ENCODE measurements at places on chromosomes 2 and 18.

GRCh38 chr2:209727077-209727476 is 44.6 kb upstream of the UNC80 start:
- no peak for DNase-seq

- no peak for DNase-seq
These were observed 22.0 kb downstream of the MARCHF4 start for GRCh38 chr2:216350214-216350791.

DNA sequence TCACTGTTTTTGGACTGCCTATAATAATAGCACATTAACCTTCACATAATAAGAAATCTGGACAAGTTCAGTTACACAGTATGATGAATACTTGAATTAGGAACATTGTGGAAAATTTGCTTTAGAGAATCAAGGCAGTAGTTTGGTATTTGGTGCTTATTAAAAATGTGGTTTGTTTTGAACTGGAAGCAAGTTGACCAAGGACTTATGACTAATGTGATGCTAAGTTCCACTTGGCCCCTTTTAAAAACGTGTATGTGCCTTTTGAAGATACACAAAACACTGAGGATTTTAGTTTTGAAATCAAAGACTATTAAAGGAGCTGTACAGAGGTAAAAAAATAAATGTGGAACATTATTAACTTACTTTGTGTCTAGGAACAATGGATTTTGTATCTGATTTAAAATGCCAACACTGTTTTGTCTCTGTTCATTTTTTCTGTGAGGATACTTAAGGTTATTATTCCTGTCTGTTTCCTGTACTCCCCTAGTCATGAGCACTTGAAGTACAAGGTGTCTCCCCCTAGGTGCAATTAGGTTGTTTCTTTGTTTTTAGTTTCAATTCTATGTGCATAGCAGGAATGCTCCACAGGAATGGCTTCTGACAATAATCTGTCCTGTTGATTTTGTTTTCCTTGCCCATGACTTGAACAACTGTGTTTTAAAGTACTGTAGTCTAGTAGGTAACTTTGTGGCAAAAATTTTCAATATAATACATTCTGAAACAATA is 49.6 kb upstream of the PTH2R start:
- no peak for DNase-seq

GRCh38 chr2:203623661-203624060 is 82.8 kb upstream of the CD28 start:
- no peak for DNase-seq

- DNase-seq, result no peak
These were observed 102.0 kb downstream of the TMEM18 start for GRCh38 chr2:575030-575726.

- no peak for DNase-seq
These were observed 20.5 kb downstream of the DAPL1 start for GRCh38 chr2:158815658-158816057.

- no peak for DNase-seq
These were observed 769.6 kb upstream of the CRIM1 start for GRCh38 chr2:35585972-35586371.

GRCh38 chr18:8623549-8624106 is 14.4 kb downstream of the RAB12 start:
- DNase-seq, result no peak

GRCh38 chr18:9824474-9824832 is 61.3 kb upstream of the TXNDC2 start:
- DNase-seq, result no peak

DNA sequence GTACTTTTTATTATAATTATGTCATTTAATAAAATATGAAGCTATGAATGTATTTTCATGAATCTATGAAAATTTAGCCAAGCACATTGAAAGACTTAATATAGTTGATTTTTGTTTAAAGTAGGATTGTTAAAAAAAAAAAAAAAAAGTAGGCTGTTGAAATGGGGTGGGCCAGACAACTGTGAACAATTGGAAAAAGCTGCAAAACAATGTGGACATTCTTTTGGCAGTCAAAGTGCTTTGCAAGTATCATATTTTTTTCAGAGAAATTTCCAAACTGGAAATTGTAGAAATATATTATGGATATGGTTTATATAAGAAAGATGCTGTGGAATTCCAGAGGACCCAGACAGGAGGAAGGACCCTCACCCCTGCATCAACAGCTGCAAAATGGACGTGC is 82.1 kb downstream of the ETAA1 start:
- DNase-seq, result no peak

DNA sequence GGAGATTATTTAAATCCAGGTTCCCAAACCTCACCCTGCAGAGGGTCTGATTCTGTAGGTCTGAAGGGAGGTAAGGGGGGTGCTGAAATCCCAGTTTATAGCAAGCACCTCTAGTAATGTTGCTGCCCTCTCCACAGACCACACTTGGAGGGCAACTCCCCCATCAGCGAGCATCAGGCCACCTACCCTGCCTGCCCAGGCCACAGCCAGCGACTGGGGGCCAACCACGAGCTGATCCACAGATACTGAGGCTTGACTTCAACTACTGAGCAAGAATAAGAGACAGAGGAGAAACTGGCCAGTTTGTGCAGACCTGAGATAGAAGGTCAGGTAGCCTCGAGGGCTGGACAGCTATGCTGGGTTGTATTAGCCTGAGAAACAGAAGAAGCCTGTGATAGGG is 36.3 kb upstream of the LBH start:
- no peak for DNase-seq

DNA sequence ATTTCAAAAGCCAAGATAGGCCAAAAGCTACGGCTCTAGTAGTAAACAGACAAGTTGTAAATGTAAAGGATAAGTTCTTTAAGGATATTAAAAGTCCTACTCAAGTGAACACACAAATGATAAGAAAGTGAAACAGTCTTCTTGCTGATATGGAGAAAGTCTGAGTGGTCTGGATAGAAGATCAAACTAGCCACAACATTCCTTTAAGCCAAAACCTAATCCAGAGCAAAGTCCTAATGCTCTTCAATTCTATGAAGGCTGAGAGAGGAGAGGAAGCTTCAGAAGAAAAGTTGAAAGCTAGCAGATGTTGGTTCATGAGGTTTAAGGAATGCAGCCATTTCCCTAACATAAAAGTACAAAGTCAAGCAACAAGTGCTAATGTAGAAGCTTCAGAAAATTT is 111.7 kb upstream of the ZEB2 start:
- DNase-seq, result no peak

DNA sequence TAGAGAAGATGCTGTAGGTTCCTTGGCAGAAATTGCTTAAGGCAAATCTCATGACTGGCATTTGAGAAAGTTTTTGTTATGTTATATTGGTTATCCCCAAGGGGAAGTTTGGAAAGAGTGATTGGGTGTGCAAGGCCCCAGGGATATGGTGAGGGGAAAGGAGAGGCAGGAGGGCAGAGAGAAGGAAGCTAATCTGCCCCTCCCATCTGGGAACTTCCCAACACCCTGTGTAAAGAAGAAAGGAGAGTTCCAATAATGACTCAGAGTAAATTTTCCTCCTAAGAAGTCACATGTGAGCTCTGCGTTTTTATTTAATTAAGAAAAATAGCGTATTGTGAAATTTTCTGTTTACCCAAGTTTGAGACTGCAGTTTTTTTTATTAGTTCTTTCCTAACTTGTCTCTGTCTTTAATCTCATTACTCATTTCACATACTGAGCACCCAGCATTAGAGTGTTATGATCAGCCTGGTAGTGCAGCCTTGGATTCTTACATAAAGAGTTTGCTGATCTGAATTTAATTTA is 3.1 kb upstream of the KYNU start:
- no peak for DNase-seq

- DNase-seq, result no peak
These were observed 45.2 kb upstream of the SLC4A10 start for GRCh38 chr2:161578998-161579397.

GRCh38 chr2:3430172-3430571 is 50.7 kb downstream of the TRAPPC12 start:
- DNase-seq, result no peak

- DNase-seq, result no peak
These were observed 51.2 kb upstream of the NOSTRIN start for GRCh38 chr2:168751104-168751740.

GRCh38 chr18:46946656-46947282 is 29.4 kb downstream of the KATNAL2 start:
- DNase-seq, result peak; percentile 22

GRCh38 chr2:145090841-145091761 is 571.2 kb upstream of the ZEB2 start:
- no peak for DNase-seq

- DNase-seq, result no peak
These were observed 12.1 kb downstream of the PXDN start for GRCh38 chr2:1731963-1732768.

- no peak for DNase-seq
These were observed 24.8 kb downstream of the GALM start for GRCh38 chr2:38690499-38691420.

DNA sequence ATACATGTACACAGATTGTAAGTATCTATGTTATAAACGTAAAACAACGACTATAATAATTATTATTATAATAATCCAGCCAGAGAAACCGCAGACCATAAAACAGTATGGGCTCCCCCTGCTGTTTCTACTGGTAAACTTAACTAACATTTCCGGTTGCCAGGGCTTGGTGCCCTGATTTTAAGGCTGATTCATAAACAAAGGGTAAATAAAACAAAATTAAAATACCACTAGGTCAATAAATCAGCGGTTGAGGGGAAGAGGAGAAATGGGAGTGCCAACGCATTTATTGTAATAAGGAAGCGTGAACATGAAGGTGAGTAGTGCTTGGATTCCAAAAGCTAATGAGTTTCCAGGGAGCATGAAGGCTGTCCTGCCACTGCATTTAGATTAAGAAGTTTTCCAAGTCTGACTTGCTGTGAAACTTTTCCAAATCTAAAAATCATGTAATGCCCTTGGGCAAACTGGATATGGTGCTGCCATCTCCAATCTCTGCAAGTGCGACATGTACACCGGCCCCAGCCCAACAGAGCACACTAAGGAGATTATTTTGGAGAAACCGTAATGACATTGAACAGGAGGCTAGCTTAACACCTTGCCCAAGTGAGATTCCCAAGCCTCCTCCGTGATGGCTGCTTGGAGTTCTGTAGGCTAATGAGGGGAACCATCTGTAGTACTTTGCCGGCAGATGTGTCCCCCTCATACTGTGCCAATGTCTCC is 50.7 kb upstream of the HNRNPA3 start:
- peak; percentile 36 for DNase-seq

GRCh38 chr2:223219872-223220657 is 168.1 kb downstream of the KCNE4 start:
- DNase-seq, result no peak

- DNase-seq, result no peak
These were observed 502.0 kb downstream of the EPHA4 start for GRCh38 chr2:221070106-221070505.

DNA sequence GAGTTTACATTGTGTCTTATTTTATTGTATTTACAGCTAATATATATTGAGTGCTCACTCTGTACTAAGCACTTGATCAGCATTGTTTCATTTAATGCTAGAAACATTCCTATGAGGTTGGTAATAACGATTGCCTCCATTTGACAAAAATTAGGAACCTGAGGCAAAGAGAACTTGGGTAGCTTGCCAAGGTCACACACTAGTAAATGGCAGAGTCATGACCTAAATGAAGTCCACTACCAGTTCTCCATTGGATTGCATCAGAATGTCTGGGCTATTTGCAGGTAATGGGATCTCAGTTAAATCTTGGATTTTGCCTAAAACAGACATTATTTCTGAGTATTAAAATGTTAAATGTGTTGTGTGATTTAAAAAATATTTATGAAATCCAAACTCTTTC is 65.8 kb upstream of the CRIM1 start:
- no peak for DNase-seq

DNA sequence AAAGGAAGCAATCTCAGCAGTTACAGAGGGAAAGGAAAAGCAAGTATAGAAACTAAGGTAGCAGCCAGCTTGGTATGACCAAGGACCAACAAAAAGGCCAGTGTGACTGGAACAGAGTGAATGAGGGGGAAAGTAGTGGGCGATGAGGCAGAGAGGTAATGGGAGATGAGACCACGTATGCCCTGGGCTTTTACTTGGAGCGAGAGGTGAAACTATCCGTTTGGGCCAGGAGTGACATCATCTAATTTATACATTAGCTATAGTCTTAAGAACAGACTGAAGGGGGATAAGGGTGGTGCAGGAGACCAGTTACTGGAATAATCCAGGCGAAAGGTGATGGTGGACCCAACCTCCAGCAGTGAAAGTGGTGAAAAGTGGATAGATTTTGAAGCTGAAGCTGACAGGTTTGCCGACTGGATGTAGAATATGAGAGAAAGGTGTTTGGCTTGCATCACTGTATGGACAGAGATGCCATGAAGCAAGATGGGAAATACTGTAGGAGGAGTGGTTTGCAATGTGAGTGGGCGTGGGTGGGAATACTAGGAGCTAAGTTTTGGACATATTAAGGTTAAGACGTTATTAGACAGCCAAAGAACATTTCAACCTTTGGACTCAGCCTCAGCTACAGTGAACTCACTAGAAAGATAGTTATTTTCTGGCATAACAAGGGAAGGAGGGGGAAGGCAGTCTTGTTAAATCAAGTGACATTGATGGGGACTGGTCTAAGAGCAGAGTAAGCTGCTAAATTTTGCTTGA is 106.0 kb downstream of the PLEKHM3 start:
- DNase-seq, result no peak

DNA sequence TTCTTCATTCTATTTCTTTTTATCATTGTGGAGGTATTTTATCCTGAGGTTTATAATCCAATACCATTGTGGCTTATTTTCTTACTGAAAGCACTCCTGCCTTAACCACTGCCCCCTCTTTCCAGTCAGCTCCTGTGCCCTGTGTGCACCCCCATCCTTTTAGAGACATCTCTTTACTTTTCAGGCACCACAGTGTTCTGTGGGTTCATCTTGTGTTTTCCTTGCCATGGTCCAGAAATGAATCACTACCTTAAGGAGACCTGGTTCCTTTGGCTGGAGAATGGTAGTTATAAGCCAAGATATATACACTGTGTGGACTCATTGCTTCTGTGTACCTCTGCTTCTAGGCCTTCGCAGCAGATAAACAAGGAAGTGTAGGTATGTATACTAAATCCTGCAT is 278.3 kb downstream of the PTGR3 start:
- DNase-seq, result no peak

- peak; percentile 71 for DNase-seq
These were observed 170.0 kb downstream of the DNAH7 start for GRCh38 chr2:195898505-195899191.

DNA sequence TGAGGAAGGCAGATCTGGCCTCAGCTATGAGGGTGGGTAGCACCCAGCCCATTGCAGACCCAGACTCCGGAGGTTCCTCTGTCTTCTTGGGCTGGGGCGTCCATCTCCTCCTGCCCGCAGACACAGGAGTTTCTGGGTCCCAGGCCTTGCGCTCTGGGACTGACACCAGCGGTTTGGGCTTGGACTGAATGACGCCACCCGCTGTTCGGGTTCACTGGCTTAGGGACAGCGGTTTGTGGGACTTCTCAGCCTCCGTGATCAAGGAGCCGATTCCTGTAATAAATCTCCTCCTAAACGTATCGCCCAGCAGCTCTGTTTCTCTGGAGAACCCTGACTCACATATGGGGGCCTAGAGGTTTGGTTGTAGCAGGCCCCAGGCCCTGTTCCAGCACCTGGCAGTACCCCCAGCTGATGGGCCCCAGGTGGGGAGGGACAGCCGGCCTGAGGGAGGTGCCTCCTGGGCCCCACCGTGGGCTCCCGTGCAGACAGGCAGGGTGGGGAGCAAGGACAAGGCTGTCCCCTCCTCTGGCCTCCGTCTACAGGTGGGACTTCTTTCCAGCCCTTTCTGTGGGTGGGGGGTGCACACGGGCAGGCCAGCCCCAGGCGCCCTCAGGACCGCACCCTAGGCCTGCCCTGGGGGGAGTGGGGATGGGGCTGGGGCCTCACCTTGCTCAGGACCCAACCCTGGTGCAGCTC is 4.5 kb upstream of the AQP12A start:
- DNase-seq, result no peak

- no peak for DNase-seq
These were observed 1041.2 kb upstream of the CELF4 start for GRCh38 chr18:38606841-38607240.
